Activated CD4-positive, alpha-beta T cell treated with anti-CD3 and anti-CD28 coated beads, Interleukin-2, amount 10 ng/mL, durations not matched to agents 7 days and 5 days (primary cell): ENCODE measurements at places on chromosomes 6 and 20. TPM values are rescaled to one million over a fixed set of nuclear protein-coding genes. Genes with fewer than 3 reads are reported as not detected.

Gene PREX1
- total RNA-seq, result 81.0 TPM

DNA sequence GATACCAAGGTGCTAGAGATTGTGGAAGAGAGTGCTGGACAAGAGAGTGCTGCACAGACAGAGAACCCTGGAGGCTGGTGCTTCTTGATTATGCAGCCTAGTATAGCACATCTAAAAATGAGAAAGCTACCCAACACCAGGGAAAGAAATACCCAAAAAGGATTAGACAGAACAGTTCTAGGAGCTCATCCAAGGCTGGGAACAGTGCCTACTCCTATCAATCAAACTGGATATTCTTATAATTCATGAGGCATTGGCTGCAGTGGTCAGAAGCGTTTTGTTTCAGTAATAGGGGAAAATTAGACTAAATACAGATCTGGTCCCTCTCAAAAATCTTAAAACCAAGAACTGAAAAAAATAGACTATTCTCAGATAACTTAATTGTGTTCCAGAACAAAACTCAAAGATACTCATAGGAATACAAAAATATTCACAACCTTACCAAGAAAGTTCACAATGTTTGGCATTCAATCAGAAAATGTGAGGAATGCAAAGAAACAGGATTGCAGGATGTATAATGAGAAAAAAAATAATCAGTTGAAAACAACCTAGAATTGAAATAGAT is 222.9 kb downstream of the EPHA7 start:
- no peak overlapping the region for H3K27ac ChIP-seq
- DNase-seq, result no peak
- no peaks in the 10 kb centered on the region for H3K36me3 ChIP-seq
- no peak overlapping the region for H3K4me3 ChIP-seq
- H3K27me3 ChIP-seq, result no peaks in the 10 kb centered on the region
- no peaks in the 10 kb centered on the region for H3K4me1 ChIP-seq

GRCh38 chr6:119312441-119312840 is 37.1 kb downstream of the MAN1A1 start:
- peaks cover 70% of the 10 kb centered on the region for H3K4me1 ChIP-seq
- no peaks in the 10 kb centered on the region for H3K27me3 ChIP-seq
- H3K36me3 ChIP-seq, result peaks cover 4% of the 10 kb centered on the region
- DNase-seq, result no peak
- no peak overlapping the region for H3K27ac ChIP-seq
- H3K4me3 ChIP-seq, result no peak overlapping the region

- H3K36me3 ChIP-seq, result no peaks in the 10 kb centered on the region
- H3K4me3 ChIP-seq, result no peak overlapping the region
- no peaks in the 10 kb centered on the region for H3K4me1 ChIP-seq
- no peaks in the 10 kb centered on the region for H3K27me3 ChIP-seq
- no peak overlapping the region for H3K27ac ChIP-seq
- no peak for DNase-seq
Observed at GRCh38 chr6:48994811-48995210, 468.2 kb downstream of the MMUT start.

- H3K27ac ChIP-seq, result no peak overlapping the region
- no peaks in the 10 kb centered on the region for H3K4me1 ChIP-seq
- H3K4me3 ChIP-seq, result no peak overlapping the region
- H3K36me3 ChIP-seq, result peaks cover 10% of the 10 kb centered on the region
Observed at GRCh38 chr20:62170536-62170935, 12.3 kb upstream of the MTG2 start.

DNA sequence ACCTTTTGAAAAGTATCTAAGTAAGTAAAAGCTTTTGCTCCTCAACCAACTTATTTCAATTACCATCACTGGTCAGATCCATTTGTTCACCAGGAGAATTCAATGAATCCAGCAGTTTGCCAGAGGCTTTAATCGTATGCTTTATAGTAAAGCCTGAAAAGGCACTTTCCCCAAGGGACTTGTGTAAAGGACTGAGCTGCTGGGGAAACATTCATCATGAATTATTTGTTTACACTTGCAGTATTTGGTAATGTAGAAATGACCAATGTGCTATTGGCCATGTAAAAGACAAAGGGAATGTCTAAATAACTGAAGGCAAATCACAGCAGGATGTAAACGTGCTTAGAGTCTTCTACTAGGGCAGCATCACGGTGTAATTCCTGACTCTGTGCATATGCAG is 471.4 kb downstream of the ADGRB3 start:
- no peak overlapping the region for H3K27ac ChIP-seq
- H3K4me1 ChIP-seq, result no peaks in the 10 kb centered on the region

Gene PACRG
- 0.32 TPM for total RNA-seq

DNA sequence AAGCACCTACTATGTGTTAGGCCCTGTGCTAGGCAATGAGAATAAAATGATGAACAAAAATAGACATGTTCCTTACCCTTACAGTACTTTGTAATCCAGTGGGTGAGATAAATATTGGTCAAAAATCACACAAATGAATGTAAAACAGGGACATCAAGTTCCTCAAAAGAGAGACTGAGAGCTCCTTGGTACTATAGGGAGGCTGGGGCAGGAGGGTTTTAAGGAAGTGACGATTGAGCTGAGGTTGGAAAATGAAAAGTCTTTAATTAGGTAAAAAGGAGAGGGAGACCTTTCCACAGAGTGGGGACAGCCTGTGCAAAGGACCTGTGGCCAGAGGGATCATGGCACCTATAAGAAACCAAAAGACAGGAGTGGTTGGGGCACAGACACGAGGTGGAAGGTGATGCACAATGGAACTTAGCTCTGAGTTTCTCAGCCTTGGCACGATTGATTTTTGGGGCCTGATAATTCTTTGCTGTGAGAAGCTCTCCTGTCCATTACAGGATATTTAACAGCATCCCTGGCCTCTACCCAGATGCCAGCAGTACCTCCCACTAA is 140.3 kb downstream of the CEP57L1 start:
- peaks cover 22% of the 10 kb centered on the region for H3K4me1 ChIP-seq
- no peak overlapping the region for H3K4me3 ChIP-seq
- H3K27me3 ChIP-seq, result no peaks in the 10 kb centered on the region
- no peak for DNase-seq
- H3K27ac ChIP-seq, result no peak overlapping the region
- peaks cover 9% of the 10 kb centered on the region for H3K36me3 ChIP-seq

Gene OGFR
- 84.9 TPM for total RNA-seq

Gene FOXC1
- total RNA-seq, result not detected

GRCh38 chr6:5723841-5724691 is 282.7 kb downstream of the NRN1 start:
- H3K27me3 ChIP-seq, result no peaks in the 10 kb centered on the region
- no peaks in the 10 kb centered on the region for H3K36me3 ChIP-seq
- no peak for DNase-seq
- peak overlapping the region; percentile 56 for H3K4me3 ChIP-seq
- H3K27ac ChIP-seq, result peak overlapping the region; percentile 72

DNA sequence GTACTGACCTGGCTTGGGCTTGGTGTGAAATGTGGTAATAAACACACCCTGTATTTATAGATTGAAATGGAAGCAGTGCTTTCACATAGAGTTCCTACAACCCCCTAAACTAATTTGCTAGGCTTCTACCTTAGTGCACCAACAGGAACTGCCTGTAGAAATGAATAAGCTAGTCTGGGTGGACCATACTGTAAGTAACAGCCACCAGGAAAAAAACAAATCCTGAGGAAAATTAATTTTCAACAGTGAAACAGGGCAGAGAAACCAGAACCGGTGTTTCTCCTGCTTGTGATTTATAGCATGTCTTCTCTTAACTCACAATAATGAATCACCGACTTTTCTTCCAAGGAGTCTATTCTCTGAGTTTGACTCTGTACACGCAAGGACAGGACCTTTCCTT is 184.8 kb upstream of the HDAC2 start:
- no peaks in the 10 kb centered on the region for H3K36me3 ChIP-seq
- no peak for DNase-seq
- no peaks in the 10 kb centered on the region for H3K27me3 ChIP-seq
- no peak overlapping the region for H3K4me3 ChIP-seq

Gene PROKR2
- not detected for total RNA-seq

DNA sequence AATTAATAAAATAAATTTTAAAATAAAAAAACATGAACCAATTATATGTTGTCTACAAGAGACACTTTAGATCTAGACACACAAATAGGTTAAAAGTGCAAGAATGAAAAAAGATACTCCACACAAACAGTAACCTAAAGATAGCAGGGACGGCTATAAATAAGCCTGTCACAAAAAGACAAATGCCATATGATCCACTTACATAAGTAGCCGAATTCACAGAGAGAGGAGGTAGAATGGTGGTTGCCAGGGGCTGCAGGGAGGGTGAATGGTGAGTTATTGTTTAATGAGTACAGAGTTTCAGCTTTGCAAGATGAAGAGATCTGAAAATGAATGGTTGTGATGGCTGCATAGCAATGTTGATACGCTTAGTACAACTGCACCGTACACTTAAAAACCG is 32.7 kb downstream of the KATNA1 start:
- H3K4me3 ChIP-seq, result no peak overlapping the region
- DNase-seq, result no peak

DNA sequence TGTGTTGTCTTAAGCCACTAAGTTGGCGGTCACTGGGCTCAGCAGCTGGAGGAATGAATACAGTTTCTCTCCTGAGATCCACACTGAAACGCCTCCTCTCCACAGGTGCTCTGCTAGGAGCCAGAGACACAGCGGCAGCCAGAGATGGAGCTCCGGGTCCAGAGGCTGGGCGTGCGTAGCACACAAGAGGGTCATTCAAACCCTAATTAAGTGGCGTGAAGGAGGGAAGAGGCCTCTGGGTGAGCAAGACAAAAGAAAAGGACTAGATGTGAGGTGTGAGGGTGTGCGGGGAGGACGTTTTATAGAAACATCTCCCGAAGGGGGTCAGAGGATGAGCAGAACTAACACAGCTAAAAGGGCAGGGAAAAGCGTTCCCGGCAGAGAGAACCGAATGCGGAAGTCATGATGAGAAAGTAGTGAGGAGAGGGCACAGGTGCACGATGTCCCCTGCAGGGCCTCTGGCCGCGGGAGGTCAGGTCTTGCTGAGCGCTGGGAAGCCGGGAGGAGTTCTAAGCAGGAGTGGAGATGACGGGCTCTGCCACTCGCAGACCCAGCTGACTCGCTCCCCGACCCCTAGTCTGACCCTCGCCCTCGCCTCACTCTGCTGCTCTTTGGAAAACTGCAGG is 54.4 kb downstream of the BMP7 start:
- no peak overlapping the region for H3K4me3 ChIP-seq
- H3K27me3 ChIP-seq, result peaks cover 10% of the 10 kb centered on the region
- H3K36me3 ChIP-seq, result no peaks in the 10 kb centered on the region
- no peaks in the 10 kb centered on the region for H3K4me1 ChIP-seq
- no peak overlapping the region for H3K27ac ChIP-seq
- no peak for DNase-seq

Gene SLC13A3
- total RNA-seq, result 0.35 TPM

Gene GATA5
- not detected for total RNA-seq

Gene HBS1L
- 71.5 TPM for total RNA-seq

- H3K27me3 ChIP-seq, result no peaks in the 10 kb centered on the region
- DNase-seq, result no peak
- no peaks in the 10 kb centered on the region for H3K4me1 ChIP-seq
- no peak overlapping the region for H3K27ac ChIP-seq
Observed at GRCh38 chr20:13960525-13960924, 29.9 kb downstream of the SEL1L2 start.

Gene CLPSL1
- total RNA-seq, result not detected

- peaks cover 24% of the 10 kb centered on the region for H3K36me3 ChIP-seq
- H3K27me3 ChIP-seq, result no peaks in the 10 kb centered on the region
- DNase-seq, result no peak
- H3K4me1 ChIP-seq, result peaks cover 88% of the 10 kb centered on the region
- H3K27ac ChIP-seq, result peak overlapping the region; percentile 31
Observed at GRCh38 chr6:15264902-15265761, 19.3 kb downstream of the JARID2 start.

Gene BTNL2
- not detected for total RNA-seq

DNA sequence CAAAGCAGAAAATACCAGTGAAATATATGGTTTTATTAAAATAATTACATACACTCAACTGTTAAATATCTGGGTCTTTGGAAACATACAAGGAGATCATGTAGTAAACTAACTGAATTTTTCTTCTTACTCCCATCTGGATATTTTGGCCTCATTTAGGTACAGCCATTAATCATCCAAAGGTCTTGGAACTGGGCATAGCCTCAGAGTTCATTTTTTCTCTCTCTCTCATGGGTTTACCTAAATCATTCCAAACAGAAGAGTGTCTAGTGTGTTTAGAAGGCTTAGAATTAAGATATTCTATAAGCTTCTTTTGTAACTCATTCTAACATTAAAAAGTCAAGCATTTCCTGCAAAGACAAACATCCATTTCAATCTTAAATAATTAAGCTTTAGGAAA is 79.4 kb downstream of the HMGCLL1 start:
- H3K36me3 ChIP-seq, result no peaks in the 10 kb centered on the region
- no peaks in the 10 kb centered on the region for H3K27me3 ChIP-seq
- no peaks in the 10 kb centered on the region for H3K4me1 ChIP-seq
- no peak overlapping the region for H3K27ac ChIP-seq
- no peak overlapping the region for H3K4me3 ChIP-seq

DNA sequence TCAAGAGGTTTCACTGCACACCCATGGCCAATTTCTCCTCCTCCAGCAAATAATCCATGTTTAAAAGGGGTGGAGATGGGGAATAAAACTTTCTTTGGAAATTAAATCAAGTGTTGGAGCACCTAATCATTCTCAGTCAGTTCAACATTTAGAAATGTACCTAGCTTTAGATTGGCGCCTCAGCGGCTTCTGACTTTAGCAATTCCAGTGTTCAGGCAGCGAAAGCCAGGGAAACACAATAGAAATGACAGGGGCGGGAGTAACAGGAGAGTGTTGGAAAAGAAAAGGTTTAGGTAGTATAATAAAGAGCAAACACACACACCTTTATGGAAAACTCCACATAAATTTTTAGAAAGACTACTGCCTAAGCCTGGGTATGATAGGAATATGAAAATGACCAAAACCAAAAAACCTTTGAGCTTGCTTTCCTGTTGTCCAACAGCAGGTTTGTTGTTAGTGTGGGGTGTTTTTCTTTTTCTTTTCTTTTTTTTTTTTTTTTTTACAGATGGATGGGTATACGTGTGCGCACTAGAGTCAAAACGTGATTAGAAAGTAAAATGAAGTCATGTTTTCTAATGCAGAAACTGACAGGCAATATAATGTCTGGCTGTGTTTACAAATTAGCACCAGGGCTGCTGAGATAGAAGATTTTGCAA is 7.7 kb downstream of the TFAP2A start:
- peaks cover 28% of the 10 kb centered on the region for H3K4me1 ChIP-seq
- DNase-seq, result no peak
- peaks cover 81% of the 10 kb centered on the region for H3K27me3 ChIP-seq
- peaks cover 30% of the 10 kb centered on the region for H3K36me3 ChIP-seq

GRCh38 chr6:73565767-73566485 is 45.1 kb upstream of the EEF1A1 start:
- no peaks in the 10 kb centered on the region for H3K36me3 ChIP-seq
- no peak overlapping the region for H3K27ac ChIP-seq
- no peak overlapping the region for H3K4me3 ChIP-seq
- DNase-seq, result no peak
- peaks cover under 1% of the 10 kb centered on the region for H3K4me1 ChIP-seq
